ENCODE measurements at places on chromosomes 3 and 15.
A peak's percentile ranks its signal among the peaks of the same experiment; 100 is the strongest.

- DNase-seq = no peak
Measured at GRCh38 chr15:29099131-29099880, 170.3 kb downstream of the NSMCE3 start.

- peak; percentile 41 for DNase-seq
Measured at GRCh38 chr3:149771652-149772271, 19.5 kb upstream of the COMMD2 start.

DNA sequence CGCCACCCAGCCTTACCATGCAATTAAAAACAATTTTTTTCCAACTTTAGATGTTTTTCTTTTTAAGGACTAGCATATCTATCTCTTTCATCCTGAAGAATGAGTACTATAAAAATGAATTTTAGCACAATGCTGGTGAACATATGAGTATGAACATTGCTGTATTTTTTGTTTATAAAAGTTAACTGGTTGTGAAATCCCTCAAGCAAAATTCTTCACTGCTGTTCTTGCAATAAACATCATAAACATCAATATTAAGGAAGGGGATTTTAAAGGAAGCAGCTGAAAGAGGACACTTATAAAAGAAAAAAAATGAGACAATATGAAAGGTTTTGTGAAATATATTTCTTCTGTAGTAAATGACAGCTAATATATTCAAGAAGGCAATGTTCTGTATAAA, 3.0 kb downstream of the PLSCR4 start:
- DNase-seq = no peak

DNA sequence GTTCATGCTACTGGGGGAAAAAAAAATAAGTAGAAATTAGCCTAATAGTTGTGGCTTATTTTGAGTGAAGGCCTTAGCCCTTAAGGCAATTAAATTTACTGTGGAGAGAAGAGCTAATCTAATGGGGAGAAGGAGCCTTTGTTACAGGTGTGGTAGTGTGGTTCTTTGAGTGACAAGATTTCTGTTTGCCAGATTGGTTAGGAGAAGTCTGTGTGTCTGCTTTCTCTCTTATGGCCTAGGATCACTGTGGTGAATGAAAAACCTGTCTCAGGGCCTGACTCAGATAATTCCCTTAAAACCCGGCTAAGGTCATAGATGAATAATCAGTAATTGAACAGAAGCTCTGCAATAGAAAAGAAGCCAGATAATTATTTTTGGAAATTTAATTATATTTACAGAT, 27.0 kb downstream of the OPA1 start:
- no peak for DNase-seq

DNA sequence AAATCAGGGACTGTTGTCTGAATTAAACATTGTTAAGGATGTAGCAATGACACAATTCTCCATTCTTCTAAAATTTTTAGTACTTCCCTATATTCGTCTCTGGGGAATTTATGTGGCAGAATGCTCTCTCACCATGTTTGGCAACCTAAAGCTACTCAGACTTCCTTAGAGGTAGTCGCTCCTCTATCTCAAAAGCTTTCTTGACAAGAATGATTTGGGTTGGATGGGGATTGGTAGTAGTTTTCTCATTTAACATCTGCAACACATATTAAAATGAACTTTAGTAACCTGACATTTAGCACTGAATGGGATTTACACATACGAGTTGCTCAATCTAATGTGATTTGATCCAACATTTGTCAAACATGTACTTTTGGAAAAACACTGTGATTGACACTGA, 233.3 kb downstream of the RBMS3 start:
- DNase-seq = no peak

DNA sequence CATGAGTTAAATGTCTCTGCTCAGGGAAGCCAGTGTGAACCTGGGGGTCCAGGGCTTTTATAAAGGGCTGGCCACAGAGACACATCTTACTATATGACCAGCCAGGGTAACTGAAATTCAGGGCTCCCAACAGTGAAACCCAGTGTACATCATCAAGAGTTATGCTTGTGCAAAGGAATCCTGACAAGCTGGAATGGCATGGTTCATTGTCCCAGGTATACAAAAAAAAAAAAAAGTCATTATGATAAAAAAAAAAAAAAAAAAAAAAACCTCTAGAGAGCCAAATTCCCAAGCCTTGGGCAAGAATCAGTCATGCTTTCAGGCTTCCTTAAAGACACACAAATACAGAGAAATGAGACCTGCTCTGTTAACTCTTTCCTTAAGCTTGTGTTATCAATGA, 452.0 kb downstream of the GABRG3 start:
- DNase-seq = no peak

- no peak for DNase-seq
Measured at GRCh38 chr3:72165317-72165716, 380.4 kb upstream of the PROK2 start.

GRCh38 chr3:47536221-47536891, 22.8 kb upstream of the ELP6 start:
- no peak for DNase-seq

GRCh38 chr15:100783291-100783690, 96.3 kb upstream of the ALDH1A3 start:
- DNase-seq = no peak

DNA sequence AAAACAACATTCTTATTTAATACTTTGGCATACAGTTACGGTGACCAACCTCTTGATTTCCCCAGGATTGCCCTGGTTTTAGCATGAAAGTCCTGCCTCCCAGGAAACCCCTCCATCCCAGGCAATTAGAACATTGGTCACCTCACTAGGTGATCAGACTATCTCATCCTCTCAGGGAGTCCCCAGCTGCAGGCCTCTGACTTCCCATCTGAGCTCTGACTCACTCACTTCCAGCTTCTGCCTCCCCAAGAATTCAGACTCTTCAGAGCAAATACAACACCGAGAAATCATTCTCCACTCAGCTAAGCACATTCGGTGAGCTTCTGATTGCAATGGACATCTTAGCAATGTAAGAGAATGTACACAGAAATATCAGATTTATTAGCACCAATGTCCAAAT, 92.4 kb upstream of the HES1 start:
- DNase-seq = no peak

DNA sequence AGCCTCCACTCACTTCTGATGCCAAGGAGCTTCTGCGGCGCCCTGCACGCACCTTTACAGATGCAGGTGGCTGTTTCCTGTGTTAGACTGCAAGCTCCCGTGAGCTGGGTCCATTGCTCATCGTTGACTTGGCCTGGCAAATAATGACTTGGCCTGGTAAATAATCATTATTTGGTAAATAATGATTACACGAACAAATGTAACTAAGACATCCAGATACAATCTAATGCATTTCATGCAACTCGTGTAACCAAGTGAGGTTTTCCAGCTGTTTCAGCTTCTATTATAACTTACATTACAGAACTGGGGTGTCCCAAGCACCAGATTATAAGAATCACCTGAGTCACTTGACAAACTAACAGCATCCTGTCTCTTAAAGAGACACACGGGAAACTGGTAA, 92.1 kb upstream of the BHLHE40 start:
- DNase-seq = no peak

GRCh38 chr3:119580067-119580760, 922 bp downstream of the ADPRH start:
- no peak for DNase-seq

GRCh38 chr3:173733029-173733652, 335.6 kb downstream of the NLGN1 start:
- peak; percentile 42 for DNase-seq

DNA sequence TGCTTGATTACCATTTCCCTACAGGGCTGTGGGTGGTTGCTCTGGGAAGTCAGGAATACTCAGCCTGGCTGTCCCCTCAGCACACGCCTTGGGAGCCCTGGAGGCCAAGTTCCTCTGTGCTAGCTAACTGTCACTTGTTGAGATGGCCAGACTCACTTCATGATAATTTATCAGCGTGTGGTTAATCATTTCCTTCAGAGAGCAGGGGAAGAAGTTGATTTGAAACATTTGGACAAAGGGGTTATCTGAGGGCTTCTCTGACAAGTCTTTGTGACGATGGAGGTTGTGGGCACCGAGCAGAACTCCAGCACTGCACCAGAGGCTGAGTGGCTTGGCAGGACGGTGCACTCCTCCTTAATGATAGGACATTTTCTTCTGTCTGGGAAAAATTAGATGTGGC, 61.9 kb downstream of the WHAMM start:
- no peak for DNase-seq

DNA sequence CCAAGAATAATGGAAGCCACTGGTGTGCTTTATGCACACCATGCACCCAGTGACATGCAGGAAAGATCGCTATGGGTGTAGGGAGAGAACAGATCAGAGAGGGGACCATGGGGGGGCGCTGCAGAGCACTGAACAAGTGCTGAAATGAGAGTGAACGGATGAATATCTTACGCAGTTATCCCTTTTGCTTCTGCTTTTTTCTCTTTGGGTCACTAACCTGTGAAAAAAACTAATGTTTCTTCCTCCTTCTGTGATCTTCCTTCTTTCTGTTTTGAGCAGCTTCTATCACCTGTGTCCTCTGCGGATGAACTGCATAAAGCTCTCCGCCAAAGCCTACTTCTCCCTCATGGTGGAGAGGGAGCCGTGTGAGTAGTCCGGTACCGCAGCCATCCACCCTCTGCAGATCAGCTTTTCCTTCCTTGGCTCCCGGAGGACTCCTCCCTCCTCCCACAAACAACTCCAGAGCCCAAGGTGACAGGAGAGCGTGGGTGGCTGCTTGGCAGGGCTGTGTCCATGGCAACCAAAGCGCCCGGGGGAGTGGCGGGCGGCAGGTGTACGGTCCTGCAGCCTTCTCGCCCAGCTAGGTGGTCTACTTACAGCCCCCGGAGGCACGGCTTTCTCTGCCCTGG, 106.2 kb downstream of the DGKG start:
- DNase-seq = no peak

DNA sequence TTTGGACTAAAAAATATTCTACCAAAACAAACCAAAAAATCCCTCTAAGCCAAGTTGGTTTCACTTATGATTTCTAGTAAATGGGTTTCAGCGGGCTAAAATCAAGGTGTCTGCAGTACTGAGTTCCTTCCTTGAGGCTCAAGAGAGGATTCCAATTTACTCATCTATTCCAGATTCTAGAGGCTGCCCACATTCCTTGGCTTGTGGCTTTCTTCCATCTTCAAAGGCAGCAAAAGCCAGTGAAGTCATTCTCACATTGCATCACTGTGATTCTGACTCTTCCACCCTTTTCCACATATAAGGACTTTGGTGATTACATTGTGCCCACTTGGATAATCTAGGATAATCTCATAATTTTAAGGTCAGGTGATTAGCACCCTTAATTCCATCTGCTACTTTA, 48.1 kb downstream of the DPPA2 start:
- no peak for DNase-seq

GRCh38 chr15:71752604-71753289, 57.6 kb upstream of the NR2E3 start:
- DNase-seq = peak; percentile 41

DNA sequence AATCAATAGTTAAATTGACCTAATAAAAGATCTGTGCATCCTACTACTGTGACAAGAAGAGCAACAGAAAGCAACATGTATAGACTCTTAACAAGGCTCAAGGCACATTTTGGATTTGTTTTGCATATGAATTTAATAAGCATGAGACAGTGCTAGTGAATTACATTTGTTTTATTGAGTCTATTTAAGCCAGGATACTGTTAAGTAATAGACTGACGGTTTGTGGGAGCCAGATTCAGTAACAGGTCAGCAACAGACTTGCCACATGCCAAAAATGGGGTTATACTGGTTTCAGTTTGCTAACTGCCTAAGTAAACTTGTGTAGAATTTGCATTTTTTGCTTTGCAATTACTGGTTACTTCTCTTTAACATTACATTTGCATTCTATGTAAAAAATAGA, 54.0 kb downstream of the MBNL1 start:
- DNase-seq = no peak

DNA sequence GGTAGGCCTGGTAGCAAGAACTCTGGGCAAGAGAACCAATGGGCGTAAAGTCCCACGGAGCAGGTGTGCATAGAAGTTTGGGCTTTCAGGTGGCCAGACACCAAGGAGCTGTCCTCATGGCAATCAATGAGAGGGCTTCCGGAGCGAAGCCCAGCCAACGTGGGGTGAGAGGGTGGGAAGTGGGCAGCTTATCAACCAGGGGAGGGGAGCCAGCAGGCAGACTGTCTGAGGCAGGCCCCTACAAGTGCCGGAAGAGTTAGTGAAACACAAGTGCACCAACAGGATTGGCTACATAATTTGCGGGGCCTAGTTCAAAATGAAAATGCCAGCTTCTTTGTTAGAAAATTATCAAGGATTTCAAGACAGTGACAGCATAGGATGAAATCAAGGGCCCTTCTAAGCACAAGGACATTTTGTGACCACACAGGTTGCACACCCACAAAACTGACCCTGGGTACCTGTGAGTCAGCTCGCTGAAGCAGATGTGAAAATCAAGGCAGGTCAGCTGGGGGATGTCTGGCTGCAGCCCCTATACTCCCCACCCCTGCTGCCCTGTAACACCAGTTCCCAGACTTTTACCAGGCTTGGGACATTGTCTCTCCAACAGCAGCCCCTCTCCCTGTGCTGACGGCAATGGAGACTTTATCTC, 102.1 kb upstream of the ETV5 start:
- no peak for DNase-seq

- no peak for DNase-seq
Measured at GRCh38 chr3:20160230-20160629, 25.8 kb downstream of the SGO1 start.

DNA sequence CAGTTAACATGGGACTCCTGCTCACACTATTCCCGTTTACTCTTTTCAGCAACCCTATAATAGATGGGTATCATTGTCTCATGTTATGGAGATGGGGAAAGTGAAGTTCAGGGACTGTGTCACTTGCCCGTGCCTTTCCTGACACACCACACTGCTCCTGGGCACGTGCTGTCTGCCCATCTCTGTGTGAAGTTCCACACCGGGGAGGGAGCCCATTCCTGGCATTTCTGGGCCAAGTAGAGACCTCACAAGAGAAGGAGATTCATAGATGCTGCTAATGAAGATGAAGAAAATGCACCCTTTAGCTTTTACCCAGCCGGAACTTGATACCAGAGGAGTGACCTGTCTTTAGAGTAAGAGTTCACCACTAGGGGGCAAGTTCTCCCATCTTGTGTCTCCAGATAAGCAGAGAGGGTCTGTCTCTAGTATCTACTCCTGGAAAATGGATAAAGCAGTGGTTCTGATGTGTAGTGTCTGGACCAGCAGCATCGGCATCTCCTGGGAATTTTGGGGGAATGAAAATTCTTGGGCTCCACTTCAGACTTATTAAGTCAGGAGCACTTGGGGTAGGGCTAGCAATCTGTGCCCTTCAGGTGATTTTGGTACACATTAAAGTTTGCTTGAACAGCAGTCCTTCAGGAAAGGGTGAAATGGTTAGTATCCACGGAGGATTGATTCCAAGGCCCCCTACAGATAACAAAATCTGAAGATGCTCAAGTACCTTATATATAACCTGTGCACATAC, 2.0 kb upstream of the TOPBP1 start:
- DNase-seq = peak; percentile 79

GRCh38 chr15:70254311-70254869, 156.7 kb upstream of the TLE3 start:
- DNase-seq = no peak

Measured in NCI-H1694 (cell line).